Germinal center (tissue), 1 donor: ENCODE measurements at places on chromosomes 7 and 10.

DNA sequence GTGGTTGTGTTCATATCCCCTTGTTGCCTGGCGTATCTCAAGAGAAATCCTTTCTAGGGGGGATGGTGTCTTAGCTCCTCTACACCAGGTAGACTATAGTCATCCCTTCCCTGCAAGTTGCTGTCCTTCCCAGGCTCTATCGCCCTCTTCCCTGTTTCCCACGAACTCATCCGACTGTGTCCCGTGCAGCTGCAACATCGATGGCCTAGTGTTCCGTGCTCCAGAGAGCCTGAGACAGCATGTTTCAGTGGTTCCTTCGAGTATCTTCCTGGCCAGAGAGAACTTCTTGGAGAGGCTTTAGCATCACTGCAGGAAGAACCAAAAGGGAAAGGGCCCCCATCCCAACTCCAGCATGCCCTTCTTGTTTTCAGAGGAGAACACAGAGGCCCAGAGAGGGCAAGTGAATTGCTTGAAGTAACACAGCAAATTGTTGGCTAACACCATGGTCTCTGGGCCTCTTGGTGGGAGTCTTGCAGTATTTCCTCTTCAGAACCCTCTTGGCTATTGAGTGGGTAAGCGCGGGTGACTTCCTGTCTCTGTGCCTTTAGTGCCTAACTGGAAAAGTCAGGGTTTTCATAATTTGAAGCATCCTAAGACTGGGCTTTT is 162.9 kb downstream of the RGS10 start:
- DNase-seq, result no peak

- no peak for DNase-seq
Measured at GRCh38 chr7:37352251-37352880, 96.3 kb downstream of the ELMO1 start.

DNA sequence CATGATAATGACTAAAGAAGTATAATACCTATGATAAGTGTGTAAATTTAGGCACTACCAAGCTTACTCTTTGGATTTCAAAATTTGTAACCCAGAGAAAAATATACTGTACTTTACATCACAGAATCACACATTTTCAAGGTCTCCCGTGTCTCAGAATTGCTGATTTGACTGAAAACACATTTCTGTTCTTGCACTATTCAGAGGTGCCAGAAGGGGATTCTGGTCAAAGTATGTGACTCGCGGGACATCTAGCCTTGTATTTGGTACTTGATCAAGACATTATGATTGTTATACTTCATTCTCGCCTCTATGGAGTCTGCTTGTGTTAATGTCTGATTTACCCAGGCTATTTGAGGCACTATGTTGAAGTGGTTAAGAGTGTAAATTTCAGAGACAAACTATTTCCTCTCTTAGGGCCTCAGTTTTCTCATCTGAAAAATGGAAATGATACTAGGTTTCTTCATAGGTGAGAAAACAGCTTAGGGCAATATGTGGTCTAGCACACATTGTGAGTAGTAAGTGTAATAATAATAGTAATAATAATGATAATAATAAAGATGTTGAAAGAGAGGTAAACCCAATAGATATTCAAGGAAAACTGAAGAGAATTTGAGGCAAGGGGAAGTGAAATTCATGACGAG is 320.4 kb downstream of the RNLS start:
- DNase-seq, result no peak

- no peak for DNase-seq
Measured at GRCh38 chr10:96622013-96622787, 35.4 kb upstream of the TM9SF3 start.

GRCh38 chr10:7786430-7786829 is 1.4 kb downstream of the KIN start:
- DNase-seq, result no peak

DNA sequence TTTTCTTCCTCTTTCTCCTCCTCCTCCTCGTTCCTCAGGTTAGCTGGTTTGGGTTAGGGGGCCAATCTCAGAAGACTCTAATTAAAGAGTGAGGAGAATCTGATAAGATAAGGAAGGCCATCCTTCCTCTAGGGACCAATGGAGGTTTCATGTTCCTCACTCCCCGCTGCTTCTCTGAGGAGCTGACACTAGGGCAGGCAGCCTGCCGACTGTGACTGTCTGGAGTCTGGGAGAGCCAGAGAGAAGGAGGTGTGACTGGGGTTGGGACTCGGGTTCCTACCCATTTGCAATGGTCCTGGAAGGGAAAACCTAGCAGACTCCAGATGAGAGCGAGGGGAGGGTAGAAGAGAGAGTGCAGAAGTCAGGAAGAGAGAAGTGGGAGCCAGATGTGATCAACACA is 15.3 kb downstream of the PAX2 start:
- no peak for DNase-seq

DNA sequence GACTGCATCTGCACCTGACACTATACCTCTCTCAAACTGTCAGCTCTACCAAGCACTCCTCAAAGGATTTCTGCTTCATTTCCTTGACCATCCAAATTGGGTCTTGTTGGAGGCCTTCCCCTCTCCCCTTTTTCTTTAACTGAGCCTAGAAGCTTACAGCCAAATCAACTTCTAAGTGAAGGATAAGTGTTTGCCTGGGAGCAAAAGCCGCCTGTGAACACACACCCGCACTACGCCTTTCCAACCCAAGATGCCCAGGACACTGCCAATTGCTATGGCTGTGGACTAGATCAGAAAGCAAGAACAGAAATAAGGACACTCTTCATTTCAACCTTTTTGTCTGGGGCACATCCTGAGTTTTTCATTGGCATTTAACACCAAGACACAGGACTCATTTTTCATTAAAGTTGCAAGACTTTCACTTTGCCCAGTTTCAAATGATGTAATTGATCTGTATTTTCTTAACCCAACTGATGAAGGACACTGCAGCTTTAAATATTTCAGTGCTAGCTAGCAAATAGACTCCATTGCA is 52.8 kb downstream of the CPEB3 start:
- no peak for DNase-seq
